T-helper 1 cell (primary cell): ENCODE measurements at places on chromosomes 1 and 21.

DNA sequence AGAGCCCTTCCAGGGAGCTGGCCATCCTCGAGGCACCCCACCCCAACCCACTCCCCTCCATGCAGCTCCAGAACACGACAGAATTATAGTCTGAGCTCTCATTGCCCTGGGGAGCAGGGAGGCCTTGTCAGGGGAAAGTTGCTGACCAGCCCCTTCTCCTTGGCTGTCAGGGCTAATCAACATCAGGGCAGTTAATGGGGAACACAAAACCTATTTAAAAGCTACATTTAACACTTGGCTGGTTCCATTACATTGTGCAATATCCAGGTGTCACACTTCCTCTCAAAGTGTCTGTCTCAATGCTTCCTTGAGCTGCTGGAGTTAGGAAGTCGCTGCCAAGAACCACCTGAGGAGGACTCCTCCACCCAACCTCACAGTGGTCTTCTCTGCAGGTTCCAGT is 111.8 kb upstream of the GRIK3 start:
- no peak for DNase-seq

- DNase-seq = no peak
These were observed 82.5 kb downstream of the LRRN2 start for GRCh38 chr1:204602871-204603542.

DNA sequence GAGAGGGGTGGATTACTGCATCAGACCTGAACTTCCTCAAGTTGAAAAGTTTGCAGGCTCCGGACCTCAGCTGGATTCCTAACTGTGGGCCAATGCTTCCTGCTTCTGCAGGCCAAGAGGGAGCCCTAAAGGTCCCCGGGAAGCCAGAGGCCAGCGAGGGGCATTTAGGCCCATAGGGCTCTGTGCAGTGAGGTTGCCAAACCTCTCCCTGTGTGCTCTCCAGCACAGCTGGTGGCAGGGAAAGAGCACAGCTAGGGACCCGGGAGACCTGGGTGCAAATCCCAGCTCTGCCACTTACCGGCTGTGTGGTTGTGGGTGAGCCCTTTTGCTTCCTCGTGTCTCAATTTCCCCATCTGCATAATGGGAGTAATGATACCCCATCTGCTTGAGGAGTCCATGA is 100.5 kb downstream of the PAX7 start:
- no peak for DNase-seq

- DNase-seq = no peak
These were observed 92.0 kb downstream of the VWA5B1 start for GRCh38 chr1:20382711-20383110.

DNA sequence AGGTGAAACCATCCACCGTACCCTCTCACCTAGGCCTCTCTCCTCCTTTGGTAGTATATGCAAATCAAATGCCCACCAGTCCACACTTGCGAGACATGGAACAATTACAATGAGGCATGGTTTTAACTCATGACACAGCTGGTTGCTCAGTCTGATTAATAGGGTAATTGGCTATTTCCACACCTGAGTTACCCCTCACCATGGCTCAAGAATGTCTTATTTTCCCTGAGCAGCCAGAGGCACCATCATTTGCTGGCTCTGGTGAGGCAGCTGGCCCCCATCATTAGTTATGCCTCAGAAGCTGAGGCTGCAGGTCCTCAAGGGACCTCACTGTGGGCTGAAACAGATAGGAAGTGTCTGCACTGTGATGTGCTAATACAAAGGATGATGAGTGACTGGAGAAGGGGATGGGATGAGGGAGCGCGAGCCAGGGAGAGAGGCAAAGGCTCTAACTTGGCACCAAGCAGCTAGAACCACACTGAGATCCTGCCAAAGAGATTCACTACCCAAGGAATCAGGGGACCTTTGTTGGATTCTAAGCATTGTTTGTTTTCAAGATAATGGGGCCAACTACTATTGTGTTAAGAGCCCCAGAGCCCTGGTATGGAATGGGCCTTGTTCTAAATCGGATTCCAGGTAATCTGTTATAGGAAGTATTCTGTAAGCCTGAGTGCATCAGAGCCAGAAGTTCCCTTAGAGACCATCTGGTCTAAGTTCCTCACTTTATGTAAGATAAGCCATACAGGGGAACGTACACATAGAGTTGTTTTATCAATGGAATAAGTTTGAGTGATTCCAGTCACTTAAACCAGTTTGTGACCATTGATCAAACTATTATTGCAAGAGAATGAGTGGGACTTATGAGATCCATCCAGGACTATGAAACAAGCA is 80.0 kb upstream of the CNTN2 start:
- no peak for DNase-seq

DNA sequence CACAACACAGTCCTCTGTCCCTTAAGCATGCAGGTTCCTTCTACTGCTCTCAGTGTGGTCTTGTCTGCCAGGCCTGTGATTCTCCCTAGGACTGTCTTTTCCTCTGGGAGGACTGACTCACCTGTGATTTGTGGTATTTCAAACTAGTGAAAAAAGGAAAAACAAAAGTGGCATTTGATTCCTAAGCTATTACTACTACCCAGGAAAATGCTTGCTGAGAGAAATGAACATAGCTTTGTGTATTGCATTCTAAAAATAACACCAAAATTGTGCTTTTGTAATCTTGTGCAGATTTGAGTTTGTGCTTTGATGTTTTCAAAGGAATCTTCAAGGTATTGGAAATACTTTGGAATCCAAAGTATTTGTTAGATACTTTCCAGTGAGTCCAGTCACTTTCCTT is 57.0 kb downstream of the GPR161 start:
- DNase-seq = no peak

- no peak for DNase-seq
These were observed 14.1 kb downstream of the SYNJ1 start for GRCh38 chr21:32713726-32714125.

DNA sequence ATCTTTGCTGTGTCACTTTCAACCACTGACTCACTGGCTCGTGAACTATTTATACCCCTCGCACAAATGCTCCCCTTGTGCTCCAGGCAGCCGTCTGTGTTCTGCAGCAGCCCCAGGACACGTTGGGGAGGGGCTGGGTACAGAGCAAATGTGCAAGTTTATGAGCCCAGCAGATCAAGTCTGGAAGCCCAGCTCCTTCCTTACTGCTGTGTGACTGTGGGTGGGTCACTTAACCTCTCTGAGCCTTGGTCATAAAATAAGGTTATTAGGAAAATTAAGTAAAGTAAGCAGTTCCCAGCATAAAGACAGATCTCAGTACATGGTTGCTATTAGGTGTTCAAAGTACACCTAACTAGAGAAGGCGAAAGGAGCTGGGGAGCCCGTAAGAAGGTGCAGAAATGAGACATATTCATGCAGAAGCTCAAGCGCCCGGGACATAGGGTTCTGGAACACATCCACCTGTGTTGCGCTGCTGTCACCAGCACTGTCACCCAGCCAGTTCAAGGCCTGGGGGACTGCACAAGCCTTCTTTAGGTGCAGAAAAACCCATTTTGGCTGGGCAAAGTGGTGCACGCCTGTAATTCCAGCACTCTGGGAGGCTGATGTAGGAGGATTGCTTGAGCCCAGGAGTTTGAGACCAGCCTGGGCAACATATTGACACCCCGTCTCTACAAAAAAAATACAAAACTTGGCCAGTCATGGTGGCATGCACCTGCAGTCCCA is 13.8 kb downstream of the EFHD2 start:
- DNase-seq = no peak
